Activated naive CD8-positive, alpha-beta T cell treated with anti-CD3 and anti-CD28 coated beads, Interleukin-2, amount 10 ng/mL, durations not matched to agents 7 days and 5 days (primary cell): ENCODE measurements at places on chromosomes 6 and 20. TPM values are rescaled to one million over a fixed set of nuclear protein-coding genes. Genes with fewer than 3 reads are reported as not detected.
A peak's percentile ranks its signal among the peaks of the same experiment; 100 is the strongest.

RUNX2 gene
- 5.1 TPM for total RNA-seq

HCK gene
- total RNA-seq, result 0.79 TPM

DNA sequence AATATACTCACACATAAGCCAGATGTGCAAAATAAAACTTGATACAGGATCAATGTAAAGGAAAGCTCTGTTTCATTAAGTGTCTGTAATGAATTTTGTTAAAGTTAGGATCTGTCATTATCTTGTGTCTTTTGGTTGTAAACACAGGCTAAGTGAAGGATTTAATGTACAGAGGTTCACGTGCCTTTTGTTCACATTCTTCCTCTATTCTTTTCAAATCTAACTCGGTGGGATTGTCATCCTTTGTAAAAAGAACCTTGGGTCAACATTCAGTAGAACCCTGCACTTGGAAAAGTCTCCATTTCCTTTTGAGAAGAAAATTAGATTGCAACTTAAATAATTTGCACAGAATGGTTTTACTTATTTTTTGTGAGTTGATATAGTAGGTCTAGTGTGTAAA lies 7.7 kb upstream of the LIN28B start:
- H3K4me1 ChIP-seq, result peaks cover 2% of the 10 kb centered on the region
- DNase-seq, result no peak
- no peak overlapping the region for H3K4me3 ChIP-seq
- peaks cover 3% of the 10 kb centered on the region for H3K36me3 ChIP-seq
- peaks cover 49% of the 10 kb centered on the region for H3K27me3 ChIP-seq

- DNase-seq, result no peak
- no peaks in the 10 kb centered on the region for H3K27me3 ChIP-seq
- peaks cover 9% of the 10 kb centered on the region for H3K36me3 ChIP-seq
- H3K4me1 ChIP-seq, result peaks cover 35% of the 10 kb centered on the region
Observed at GRCh38 chr6:16651871-16652270, 109.4 kb downstream of the ATXN1 start.

DNA sequence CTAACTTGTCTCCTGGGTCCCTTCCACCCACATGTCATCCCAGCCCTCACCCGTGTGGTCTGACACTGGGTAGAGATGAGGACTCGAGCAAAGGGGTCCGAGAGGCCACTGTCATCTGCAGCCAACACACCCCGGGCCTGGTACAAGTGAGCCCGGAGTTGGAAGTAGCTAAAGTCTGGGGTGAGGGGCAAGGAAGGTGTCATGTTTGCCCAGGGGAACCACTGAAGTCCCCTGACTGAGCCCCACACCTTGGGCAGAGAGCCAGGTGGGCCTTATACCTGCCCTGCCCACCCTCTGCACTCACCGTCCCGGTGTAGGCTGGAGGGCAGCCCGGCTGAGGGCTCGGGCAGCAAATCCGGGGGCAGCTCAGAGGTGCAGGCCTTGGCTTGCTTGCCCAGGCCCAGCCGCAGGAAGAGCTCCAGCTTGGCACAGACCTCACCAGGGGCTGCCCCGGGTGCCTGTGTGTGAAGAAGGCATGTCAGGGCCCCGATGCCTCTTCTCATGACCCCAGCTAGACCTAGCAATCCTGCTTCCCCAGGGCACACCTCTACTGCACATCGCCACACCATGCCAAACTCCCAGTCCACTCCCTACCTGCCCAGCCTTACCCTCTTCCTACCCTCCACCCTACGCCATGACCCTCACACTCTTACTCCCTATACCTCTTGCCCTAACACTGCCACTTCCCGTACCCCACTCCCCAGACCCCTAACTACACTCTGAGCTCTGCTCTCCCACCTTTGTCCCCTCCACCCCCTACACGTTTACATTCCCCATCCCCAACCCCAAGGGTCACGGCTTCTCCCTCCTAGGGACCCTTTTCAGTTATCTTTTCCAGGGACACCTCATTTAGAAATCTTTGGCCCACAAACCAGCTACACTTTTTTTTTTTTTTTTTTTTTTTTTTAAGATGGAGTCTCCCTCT lies 31.7 kb upstream of the SPAG4 start:
- peaks cover 3% of the 10 kb centered on the region for H3K27me3 ChIP-seq
- no peaks in the 10 kb centered on the region for H3K36me3 ChIP-seq
- H3K27ac ChIP-seq, result no peak overlapping the region

DNA sequence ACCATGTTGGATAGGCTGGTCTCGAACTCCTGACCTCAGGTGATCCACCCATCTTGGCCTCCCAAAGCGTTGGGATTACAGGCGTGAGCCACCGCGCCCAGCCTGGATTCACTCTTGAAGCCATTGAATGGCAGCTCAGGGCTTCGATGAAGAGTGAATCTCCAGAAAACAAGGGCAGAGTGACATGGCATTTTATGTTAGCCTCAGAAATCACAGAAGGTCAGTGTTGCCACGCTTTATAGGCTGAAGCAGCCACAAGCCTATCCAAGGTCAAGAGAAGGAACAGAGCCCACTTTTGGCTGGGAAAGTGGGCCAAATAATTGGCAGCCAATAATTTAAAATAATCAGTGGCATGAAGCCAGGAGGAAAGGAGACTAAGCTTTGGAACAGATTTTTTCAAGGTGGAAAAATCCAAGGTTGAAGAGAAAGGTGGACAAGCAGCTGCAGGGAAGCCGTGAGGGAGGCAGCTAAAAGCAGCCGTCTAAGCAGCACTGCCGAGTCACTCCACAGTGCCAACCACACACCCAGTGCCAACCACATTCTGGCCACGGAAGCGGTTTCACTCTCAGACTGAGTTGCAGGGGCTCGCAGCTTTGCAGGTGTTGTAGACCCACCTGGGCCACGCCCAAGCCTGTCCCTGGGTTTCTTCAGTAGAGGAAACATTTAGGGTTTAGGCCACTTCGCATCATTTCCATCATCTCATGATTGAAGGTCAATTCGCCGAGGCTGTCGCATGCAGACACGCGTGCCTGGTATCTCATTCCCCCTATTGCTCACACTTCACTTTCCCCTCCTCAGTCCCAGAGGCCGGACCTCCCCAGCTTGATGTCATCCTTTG lies 17.4 kb upstream of the AVP start:
- no peak overlapping the region for H3K4me3 ChIP-seq
- DNase-seq, result peak; percentile 63
- H3K4me1 ChIP-seq, result peaks cover 15% of the 10 kb centered on the region
- no peak overlapping the region for H3K27ac ChIP-seq

DNA sequence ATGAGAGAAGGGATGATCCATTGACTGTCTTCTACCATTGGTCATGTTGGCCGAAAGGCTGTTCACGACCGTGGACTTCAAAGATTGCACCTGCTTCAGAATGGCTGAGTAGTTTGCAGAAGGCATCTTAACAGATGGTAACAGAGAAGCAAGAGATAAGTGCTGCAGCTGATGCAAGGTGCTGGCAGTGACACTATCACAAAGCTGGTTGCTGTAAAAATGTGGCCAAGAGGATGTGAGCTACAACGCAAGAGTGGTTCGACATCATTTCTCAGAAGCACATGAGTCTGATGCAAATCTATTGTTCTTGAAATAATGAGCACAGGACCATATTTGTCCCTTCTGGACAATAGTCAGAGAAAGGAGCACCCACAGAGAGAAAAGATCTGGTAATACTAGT lies 27.0 kb upstream of the ANKEF1 start:
- no peak overlapping the region for H3K27ac ChIP-seq
- H3K4me3 ChIP-seq, result no peak overlapping the region
- peaks cover 4% of the 10 kb centered on the region for H3K4me1 ChIP-seq

PSORS1C2 gene
- not detected for total RNA-seq

- DNase-seq, result no peak
- H3K4me1 ChIP-seq, result no peaks in the 10 kb centered on the region
- no peaks in the 10 kb centered on the region for H3K36me3 ChIP-seq
- H3K27me3 ChIP-seq, result peaks cover 40% of the 10 kb centered on the region
Observed at GRCh38 chr6:35790683-35791082, 6.4 kb downstream of the CLPS start.

DNA sequence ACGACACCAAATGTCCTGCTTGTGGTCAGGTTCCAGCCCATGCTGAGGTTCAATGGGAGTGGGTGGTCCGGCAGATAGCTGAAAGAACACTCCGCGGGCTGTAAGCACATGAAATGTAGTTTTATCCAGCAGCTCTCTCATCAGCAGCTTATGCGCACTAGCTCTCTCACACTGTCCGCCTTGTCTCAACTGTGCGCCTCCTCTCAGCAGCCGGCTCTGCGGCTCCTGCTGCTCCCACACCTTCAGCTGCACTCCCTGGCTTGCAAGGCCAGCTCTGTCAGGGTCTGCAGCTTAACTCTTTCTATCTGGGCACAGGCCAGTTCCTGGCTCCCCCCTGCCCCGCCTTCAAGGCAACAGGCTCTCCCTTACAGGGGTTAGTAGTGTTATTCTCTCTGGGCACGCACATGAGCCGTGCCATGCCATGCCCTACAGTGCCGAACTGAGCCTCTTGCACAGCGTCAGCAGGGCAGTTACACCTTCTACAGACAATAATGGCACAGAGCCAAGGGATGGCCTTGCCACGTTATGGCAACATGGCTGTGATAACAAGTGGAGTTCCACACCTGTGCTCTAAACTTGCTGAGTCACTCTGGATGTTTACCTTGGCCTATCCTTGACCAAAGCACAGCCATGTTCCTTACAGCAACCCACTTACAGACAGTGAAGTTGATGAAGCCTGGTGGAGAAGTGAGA lies 84.0 kb upstream of the LRFN2 start:
- H3K27ac ChIP-seq, result no peak overlapping the region
- no peaks in the 10 kb centered on the region for H3K36me3 ChIP-seq
- DNase-seq, result no peak
- H3K4me1 ChIP-seq, result no peaks in the 10 kb centered on the region

DNA sequence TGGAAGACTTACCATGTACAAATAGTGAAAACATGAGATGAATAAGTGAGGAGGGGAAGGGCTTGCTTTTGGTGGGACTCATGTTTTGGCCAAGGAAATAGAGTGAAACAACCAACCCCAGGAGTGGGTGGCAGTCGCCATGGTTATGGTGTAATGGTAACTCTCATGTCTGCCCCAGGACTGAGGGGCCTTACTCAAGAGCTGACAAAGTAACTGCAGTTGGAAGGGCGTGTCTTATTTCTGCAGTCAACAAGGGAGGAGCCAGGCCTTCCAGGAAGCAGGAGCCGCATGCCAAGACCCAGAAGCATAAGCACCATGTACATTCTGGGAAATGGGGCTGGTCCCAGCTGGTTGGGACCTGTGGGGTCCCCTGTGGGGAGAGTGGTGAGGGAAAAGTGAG lies 108.5 kb downstream of the UNC5CL start:
- no peak overlapping the region for H3K27ac ChIP-seq
- H3K4me3 ChIP-seq, result no peak overlapping the region
- DNase-seq, result no peak
- H3K27me3 ChIP-seq, result peaks cover 22% of the 10 kb centered on the region
- no peaks in the 10 kb centered on the region for H3K36me3 ChIP-seq
